ENCODE measurements at places on chromosomes 7 and 10.

DNA sequence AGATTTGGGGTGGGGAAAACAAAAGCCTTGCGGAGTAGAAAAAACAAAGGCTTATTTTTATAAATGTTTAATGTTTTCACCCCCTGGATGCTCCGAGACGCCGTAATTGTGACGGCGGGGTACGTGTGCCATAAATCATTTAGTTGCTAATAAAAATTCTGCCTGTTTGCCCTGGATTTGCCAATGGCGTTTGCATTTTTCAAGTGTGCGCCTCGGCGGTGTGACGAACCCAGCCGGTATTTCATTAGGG, 2.5 kb upstream of the TNRC18 start:
- DNase-seq = no peak

- no peak for DNase-seq
These were observed 26.4 kb downstream of the ANXA8 start for GRCh38 chr10:47457528-47457820.

DNA sequence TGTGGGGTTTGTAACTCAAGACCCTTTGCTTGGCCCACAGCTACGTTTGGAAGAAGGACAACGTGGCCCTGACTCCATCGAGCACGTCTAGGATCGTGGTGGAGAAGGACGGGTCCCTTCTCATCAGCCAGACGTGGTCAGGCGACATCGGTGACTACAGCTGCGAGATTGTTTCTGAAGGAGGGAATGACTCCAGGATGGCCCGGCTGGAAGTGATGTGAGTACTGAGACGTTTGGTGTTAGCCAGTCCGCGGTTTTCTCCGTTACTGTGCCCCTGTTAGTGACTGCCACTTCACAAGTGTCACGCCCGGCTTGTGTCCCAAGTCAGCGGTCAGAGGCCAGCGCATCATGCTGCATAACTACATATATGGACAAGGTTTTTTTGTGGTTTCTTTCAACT, 673.3 kb downstream of the SDK1 start:
- DNase-seq = no peak

GRCh38 chr10:88154596-88155250, 291.3 kb downstream of the PTEN start:
- DNase-seq = no peak

DNA sequence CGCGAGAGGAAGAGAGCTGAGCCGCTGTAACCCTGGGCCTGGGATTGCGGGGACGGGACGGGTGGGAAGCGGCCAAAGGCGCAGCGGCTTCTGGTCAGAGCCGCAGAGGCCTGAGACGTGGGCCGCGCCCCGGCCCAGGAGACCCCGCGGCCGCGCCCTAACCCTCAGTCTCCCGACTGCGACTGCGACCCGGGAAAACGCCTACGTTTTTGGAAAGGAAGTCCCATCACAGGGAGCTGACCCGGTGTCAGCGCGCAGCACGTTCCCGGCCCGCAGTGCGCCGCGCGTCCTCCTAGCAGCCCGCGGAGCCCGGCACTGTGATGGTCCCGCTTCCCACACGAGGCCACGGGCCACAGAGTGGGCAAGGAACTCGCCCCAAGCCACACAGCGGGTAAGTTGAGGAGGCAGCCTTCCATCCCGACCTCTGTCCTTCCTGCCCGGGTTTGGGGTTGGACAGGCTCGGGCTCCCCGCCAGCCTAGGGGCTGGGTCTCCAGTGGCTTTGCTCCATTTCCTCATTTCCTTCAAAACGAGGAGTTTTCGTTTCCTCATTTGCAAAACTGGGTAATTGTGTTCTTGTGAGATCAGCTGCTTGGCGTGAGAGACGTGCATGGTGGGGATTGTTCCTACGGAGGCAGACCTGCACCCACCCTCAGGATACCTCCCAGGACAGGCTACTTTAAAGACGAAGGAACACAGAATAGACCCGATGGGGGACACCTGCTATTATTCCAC, 1.2 kb downstream of the GPNMB start:
- no peak for DNase-seq

DNA sequence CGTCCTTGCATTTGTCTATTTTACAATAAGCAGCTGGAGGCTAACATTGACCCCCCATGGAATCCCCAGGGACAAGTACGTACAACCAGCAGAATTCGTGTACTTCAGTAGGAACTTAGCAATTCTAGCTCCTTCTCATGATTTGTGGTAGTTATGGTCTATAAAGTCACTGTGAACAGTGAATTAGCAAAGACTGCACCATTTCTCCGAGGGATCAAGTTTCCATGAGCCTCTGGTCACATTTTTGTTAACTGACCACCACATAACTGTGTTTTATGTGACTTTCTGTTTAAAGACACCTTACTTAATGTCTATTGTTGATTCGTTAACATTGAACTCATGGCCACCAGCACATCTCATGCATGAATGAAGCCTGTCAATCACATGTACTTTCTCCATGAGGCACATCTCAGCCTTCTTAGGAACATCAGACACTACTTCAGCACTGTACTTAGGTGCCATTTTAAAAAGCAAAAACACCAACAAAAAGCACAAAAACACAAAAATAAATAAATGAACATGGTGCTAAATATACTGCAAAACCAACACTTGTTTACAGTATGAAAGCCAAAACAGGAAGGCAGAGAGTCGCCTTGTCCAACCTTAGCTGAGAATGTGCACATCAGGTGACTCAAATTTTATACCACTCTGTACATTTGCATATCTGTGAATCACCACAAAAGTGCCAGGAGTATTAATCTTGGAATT, 9.0 kb upstream of the UCN3 start:
- DNase-seq = no peak

DNA sequence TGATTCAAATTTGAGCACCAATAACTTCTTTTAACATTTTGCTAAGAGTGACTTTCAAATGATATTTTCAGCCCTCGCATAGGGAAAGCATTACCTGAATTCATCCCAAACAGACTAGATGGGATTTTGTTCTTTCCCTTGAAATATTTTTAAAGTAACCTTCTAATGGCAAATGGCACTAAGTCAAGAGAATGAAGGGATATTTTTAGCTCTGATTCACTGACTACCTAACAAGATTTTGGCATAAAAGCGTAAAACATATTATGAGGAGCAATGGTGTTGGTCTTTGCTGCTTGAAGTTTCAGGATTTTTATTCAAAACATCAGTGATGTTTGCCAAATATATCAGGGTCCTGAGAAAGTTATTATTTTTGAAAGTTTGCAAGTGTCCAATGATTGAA, 290.3 kb downstream of the CDK14 start:
- DNase-seq = no peak

DNA sequence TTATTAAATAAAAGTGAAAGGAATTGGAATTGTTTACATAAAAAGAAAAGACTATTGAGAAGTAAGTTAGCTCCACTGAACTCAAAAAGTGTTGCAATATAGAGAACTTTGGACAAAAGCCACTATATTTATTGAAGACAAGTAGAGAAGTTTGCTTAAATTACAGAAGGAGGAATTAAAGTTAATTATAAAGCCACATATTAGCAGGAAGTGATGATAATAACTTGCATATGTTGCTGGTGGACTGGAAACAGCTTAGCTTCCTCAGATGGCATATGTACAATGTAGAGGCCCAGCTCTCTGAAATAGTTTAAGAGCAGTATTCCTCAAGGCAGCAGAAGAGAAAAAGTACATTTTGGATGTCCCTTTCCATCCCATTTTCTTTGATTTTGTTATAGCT, 400.7 kb downstream of the GATA3 start:
- no peak for DNase-seq

GRCh38 chr10:124529661-124530214, 68.1 kb downstream of the LHPP start:
- DNase-seq = no peak

- DNase-seq = no peak
These were observed 13.8 kb downstream of the ATG9B start for GRCh38 chr7:151010307-151011096.

DNA sequence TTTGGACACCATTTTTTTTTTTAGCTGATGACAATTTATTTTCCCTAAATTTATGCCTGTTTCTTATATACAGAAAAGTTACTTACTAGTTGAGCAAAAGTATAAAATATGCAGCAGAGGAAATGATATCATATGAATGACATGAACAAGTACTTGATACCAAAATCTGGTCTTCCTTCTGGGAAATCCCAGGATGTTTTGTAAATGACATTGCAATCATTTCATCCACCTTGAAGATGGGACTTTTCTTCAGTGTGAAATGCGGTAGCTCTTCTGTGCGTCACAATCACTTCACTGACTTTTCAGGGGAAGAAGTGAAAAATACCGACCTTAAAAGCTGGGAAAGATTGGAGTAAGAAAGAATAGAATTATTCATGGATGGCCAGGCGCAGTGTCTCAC, 23.8 kb downstream of the C1QL3 start:
- no peak for DNase-seq

DNA sequence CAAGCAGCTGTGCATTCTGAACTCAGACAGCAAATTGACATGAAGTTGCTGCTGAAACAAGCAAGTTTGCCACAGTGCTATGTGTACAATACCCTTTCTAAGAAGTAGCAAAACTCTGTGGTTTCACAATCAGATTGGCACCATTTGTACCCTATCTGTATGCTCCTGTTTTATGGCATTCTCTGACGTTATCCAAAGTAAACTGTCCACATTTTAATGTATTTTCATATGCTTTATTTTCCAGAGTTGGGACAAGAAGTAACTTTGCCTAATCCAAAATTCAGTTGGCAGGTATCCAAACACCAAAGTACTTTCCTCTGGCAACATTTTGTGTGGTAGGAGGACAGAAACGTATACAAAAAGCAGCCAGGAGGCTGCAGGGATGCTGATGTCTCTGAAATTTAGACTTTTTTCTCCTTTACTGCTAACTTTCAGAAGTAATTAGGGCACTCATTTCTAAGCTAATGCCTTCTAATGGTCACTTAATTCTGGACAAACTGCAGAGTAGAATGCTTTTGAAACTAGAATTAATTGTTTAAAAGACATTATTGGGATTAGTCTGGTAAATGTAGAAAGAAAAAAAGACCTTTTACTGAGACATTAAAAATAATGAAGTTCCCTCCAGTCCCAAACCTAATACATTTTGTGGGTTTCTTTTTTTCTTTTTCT, 414.7 kb upstream of the NRP1 start:
- DNase-seq = no peak

DNA sequence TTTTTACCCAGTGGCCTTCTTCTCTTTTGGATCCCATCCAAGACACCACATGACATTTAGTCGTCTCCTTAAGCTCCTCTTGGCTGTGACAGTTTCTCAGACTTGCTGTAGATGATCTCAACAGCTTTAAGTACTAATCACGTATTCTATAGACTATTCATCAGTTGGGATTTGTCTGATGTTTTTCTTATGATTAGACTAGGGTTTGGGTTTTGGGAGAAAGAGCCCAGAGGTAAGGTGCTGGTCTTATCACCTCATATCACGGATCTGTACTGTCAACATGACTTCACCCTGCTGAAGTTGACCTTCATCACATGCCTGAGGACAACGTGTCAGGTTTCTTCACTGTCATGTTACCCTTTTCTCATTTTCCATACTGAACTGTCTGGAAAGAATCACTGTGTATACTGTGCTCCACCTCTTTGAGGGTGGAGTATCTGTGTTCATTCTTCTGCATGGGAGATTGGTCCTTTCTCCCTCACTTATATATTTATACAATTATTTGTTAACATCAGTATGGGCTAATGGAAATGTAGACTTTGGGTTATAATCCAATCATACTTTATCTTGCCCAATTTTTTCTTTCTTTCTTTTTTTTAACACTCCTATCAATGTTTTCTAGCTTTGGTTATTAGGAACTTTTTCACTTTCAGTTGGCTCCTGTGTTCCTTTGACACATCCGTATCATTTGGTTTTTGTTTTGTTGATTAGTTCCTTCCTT, 6.4 kb upstream of the HKDC1 start:
- no peak for DNase-seq

- peak; percentile 32 for DNase-seq
These were observed 71.7 kb downstream of the ICA1 start for GRCh38 chr7:8190119-8190895.

GRCh38 chr10:30765022-30765615, 135.6 kb upstream of the LYZL2 start:
- DNase-seq = no peak

GRCh38 chr10:124180044-124180745, 86.8 kb upstream of the CHST15 start:
- DNase-seq = no peak

GRCh38 chr7:8618441-8619070, 185.1 kb downstream of the NXPH1 start:
- DNase-seq = no peak

DNA sequence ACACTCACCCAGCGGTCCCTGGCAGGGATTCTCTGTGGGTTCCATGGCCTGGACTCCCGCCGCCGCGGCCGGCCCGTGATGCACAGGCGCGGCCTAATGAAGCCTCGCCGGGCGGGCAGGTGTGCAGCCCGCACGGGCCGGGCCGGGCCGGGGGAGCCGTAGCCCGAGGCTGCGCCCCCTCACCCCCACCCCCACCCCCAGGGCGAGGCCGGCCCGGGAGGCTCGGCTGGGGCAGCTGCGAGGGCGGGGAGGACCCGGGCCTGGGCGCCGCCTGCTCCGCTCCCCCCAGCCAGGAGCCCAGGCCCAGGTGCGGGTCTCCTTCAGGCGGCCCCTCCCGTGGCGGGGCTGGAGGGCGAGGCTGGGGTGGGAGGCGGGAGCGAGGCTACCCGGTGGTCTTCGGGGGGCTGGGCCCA, at the start of gene NOBOX:
Gene NOBOX (minus strand): TSS at position 45 of the 413 bp plus-strand sequence.
- no peak for DNase-seq

DNA sequence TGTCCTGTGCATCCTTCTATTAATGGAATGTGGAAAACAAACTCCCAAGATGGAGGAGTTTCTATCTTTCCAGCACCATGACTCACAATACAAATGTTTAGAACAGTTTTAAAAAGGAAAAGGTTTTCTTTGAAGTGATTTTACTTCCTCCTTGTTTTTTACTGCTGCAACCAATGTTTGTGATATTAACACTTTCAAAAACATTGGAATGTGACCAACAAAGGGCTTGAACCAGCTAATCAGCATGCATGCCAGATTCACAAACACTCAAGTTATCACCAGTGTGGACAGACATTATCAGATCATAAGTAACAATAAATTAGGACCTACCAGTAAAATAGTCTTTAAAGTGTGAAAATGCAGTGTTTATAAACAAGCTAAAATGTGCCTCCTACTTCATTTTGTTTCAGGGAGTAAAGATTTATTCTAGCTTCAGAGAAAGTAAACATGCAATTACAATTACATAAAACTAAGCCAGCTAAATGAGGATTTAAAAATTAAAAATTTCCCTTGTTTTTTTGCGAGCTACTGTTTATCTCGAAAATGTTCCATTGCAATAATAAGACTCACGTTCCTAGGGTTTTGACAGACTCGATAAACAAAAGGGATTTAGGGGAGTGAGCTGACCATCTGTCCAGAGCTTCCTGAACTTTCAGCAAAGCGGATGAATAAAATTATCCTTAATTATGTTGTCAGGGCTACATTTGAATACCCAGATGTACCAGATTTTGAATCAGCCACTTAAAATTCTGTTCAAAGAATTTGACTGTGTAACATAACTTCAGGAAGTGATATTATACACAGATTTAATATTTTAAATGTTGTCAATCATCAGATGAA, 29.8 kb downstream of the CPVL start:
- no peak for DNase-seq

DNA sequence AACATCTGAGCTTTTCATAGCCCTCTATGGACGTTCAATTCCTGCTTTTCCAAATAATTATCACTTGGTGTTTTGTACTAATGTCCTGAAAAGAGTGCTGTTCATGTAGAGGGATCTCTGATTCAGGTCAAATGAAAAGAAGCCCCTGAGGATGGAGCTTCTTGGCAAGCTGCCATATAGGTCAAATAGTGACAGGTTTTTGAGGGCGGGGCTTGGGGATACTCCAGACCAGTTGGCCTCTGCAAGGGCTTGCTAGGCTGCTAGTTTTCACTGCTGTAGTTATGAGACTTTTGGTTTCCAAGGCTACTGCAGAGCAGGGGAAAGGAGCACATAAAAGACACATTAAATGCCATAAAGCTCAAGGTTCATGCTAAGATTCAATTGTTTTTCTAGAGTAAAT, 257.2 kb upstream of the CACNA2D1 start:
- no peak for DNase-seq

Data from activated T-helper 9 cell treated with anti-CD3 and anti-CD28 coated beads, Interleukin-2, amount 50 U/mL, for 16 hours (primary cell).